ENCODE measurements at places on chromosomes 12 and 14.

GRCh38 chr12:93785249-93786010, 108.3 kb downstream of the CRADD start:
- DNase-seq = no peak

GRCh38 chr14:105577314-105577861, 51.0 kb downstream of the TMEM121 start:
- DNase-seq = no peak

GRCh38 chr12:120830966-120831365, 73.2 kb downstream of the SPPL3 start:
- no peak for DNase-seq

DNA sequence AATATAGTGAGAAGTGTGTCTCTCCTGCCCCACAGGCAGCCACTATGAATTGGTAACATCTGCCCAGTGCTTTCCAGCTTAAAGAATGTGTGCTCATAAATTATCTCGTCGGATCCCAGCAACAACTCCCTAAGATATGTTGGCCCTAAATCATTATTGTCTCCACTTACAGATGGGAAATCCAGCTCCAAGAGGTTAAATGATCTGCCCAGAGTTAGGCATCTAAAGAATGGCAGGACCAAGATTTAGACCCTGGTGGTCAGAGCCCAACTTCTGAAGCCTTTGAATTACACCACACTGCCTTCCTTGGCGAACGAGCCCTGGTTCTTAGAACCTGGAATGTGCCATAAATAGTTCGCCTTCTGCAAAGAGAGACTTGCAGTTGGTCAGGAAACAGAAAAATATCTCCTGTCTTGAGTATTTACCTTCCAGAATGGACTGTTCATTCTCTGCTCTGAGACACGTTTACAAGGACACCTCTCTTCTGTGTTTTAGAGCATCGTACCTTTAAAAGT, 20.1 kb upstream of the PLEK2 start:
- no peak for DNase-seq

DNA sequence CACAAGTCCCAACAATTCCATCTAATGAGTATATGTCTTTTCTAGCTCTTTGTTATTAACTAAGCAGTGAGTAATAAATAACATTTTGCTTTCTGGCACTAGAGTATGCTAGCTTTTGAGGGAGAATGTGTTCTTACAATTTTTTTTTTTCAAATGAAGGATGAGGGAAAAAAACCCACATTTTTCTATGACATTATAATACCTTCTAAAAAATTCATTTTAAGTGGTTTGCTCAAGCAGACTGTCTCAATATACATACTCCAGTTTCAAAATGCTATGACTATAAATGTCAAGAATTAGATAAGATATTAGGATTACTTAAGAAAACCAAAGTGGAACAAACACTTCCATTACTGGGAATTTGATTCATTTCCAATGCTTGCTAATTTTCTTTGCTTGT, 394.6 kb downstream of the C12orf75 start:
- DNase-seq = no peak

- no peak for DNase-seq
Observed at GRCh38 chr14:68376067-68376779, 416.6 kb downstream of the ZFP36L1 start.

- no peak for DNase-seq
Observed at GRCh38 chr12:67927324-67927723, 61.9 kb upstream of the IFNG-AS1 start.

DNA sequence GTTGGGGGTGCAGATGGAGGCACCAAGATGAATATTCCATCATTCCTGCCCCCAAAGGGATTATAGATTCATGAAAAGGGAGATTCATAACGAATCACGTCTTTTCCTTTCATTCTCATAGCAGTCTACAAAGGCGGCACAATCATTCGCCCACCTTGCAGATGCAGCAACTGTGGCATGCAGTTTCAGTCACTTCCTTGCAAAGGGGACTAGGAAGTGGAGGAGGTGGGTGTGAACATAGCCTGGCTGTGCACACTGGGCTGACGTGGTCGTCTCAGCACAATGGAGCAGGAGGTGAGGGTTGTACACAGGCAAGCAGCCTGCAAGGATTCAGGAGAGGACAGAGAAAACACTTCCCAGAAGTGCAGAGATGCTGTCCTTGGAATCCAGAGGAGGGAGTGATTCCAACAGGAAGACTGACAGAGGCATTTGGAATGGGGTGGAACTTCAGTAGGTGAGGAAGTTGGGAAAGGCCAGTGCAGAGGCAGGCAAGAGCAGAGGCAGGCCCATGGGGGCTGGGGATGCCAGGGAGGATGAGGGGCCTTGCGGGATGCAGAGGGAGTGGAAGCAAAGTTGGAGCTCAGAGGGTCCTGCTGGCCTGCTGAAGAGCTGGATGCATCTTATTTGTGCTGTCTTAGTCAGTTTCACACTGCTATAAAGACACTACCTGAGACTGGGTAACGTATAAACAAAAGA, 21.9 kb upstream of the PPP2R5C start:
- DNase-seq = no peak

GRCh38 chr14:71473843-71474242, 458.4 kb upstream of the RGS6 start:
- DNase-seq = no peak

- DNase-seq = no peak
Observed at GRCh38 chr12:34233618-34234017, 211.3 kb downstream of the ALG10 start.

DNA sequence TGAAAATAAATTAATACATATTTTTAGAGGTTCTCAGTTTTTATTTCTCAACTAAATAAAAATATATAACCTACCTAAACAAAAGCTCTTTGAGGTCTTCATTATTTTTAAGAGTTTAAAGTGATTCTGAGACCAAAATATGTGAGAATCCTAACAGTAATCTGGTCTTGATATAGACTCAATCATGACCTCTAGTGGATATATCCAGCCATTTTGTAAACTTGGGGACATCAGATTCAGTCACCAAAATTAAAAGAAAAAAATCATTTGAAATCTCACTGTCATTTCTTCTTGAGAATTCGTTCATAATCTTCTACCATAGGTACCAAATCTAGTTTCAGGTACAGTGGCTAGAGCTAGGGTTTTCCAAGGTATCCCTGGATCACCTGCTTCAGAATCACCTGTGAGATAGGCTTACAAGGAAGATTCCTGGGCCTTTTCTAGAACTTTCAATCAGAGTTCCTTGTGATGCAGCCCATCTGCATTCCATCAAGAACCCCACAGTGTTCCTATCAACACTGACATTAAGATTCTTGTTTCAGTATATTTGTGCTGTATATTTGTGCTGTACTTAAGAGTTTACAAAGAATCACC, 214.9 kb downstream of the ADAMTS20 start:
- DNase-seq = no peak

DNA sequence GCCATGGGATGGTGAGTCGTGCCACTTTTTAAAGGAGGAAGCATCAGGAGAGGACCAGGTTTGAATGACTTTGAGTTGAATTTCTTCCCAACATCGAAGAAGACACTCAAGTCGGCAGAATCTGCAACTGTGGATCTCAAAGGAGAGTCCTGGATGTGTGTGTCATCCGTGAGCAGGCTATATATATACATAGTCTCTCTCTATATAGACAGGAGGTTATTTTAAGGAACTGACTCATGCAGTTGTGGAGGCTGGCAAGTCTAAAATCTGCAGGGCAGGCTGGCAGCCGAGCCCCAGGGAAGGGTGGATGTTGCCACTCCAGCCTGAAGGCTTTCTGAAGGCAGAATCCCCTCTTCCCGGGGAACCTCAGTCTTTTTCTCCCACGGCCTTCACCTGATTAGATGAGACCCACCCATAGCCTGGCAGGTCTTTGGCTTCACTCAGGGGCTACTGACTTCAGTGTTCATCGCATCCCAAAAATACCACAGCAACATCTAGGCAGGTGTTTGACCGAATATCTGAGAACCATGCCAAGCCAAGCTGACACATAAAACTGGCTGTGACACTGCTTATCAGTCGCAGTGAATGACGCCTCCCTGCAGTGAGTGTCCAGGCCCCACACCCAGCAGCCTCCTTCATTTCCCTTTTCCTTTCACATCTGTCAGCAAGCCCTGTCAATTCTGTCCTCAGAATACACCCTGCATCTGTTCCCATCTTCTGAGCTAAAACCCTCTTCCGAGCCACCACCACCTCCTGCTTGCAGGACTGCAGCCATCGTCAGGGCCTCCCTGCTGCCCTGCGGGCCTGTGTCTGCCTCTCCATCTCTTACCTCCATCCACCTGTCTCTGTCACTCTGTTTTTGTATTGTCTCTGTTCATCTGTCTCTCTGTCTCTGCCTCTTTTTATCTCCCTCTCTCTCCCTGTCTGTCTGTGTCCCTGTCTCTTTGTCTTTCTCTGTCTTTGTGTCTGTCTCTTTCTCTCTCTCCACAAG, 54.0 kb downstream of the ZNF664 start:
- no peak for DNase-seq

DNA sequence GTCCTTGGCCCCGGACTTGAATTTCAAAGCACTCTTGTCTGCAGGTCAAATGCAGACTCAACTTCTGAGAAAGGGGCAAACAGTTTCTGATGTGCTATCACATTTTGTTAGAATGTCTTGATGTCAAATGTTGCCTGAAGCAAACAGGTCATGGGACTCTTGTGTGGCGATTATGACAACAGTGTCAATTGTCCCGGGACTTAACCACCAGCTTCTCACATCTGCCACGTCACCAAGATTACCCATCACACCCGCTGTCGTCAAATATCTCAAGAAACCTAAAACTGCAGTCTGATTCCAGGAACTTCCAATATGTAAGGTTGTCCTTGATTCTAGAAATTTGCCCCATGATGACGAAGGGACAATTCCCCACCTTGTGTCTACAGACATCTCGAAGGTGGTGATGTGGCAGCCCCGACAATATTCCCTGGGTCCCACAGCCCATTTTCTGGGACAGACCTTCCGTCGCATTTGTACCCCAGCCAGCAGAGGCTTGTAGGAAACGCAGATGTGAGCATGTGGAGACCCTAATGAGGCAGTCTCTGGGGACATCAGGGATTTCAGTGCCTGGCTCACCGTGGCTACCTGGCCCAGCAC, 21.3 kb downstream of the LRTM2 start:
- no peak for DNase-seq

All from germinal center (tissue), 1 donor.